ENCODE measurements at places on chromosomes 4 and X.
A peak's percentile ranks its signal among the peaks of the same experiment; 100 is the strongest.

- DNase-seq: peak; percentile 84
Measured at GRCh38 chr4:37666625-37667071, 19.5 kb downstream of the RELL1 start.

DNA sequence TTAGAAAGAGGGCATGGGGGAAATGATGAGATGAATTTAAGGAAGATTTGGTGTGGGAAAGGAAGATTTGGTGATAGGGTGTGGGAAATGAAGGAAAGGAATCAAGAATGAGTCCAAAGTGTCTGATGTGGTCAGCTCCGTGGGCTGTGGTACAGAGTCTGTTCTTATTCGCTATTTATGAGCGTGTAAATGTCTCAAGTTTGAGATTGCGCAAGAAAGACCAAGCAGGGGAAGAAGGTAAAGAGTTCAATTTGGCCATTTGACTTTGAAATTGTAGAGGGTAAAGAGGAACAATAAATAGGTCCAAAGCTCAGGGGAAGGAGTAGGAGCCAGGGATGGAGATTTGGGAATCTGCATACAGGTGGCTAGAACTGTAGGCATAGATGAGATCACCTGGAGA is 11.3 kb upstream of the SMS start:
- DNase-seq: no peak

GRCh38 chr4:139508581-139509237 is 47.3 kb downstream of the SETD7 start:
- no peak for DNase-seq

- DNase-seq: peak; percentile 24
Measured at GRCh38 chr4:11165052-11165451, 263.6 kb downstream of the HS3ST1 start.

DNA sequence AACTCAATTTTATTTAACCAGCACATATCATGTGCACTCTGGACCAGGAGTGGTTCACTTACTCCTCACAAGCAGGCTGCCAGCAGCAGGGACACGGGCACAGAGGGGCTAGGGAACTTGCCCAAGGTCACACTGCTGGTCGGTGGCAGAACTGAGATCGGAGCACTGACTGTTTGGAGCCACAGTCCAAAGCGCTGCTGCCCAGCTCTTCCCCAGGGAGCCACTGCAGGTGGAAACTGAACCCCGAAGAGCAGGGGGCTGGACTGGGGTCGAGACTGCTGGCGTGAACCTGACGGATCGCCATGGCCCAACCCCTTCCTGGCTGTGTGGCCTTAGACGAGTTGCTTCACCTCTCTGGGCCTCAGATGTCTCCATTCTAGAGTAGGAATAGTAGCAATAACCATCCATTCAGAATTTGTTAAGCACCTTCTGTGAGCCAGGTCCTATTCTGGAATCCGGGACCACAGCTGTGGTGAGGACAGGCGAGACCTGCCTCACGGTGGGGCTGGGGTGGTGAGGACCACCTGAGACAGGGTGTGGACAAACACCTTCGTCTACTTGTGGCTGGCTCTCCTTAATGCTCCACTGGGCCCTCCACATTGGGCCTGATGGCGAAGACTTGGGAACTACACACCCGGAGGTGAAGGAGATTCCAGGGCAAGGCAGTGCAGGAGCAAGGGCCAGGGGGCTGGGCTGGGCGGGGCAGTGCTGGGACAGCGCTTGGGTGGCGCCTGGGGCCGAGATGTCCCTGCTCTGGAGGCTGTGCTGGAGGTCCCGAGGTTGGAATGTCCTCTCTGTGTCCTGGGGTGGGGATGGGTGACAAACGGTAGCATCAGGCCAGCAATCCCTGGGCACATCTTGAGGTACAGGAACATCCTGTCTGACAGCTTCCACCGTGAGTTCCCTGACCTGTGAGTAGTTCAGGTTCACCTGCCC is 32.0 kb upstream of the KIAA0232 start:
- DNase-seq: peak; percentile 9

GRCh38 chrX:114075073-114075673 is 508.7 kb upstream of the HTR2C start:
- no peak for DNase-seq

GRCh38 chr4:56323327-56323726 is 64.0 kb downstream of the AASDH start:
- no peak for DNase-seq

DNA sequence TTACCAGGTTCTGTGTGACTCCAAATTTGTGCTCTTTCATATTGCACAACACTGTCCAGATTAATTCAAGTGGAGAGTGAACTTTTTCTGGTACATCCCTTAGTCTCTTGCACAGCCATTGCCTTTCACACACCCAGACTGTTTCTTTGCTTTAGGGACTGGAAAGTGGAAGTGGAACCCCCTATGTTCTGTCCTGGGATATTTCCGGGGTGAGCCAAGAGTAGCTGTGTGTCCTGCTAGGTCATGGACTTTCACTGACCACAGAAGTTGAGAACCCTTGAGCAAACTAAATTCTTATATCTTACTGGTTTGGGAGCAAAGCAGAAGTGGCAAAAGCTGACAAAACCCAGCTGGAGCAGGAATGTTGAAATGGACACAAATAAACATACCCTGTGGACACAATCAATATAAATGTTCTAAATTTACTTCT is 10.3 kb upstream of the VSIG4 start:
- DNase-seq: no peak

All from hepatocyte (in vitro differentiated cells).